NCI-H446 (cell line): ENCODE measurements at places on chromosomes 13 and 19.

DNA sequence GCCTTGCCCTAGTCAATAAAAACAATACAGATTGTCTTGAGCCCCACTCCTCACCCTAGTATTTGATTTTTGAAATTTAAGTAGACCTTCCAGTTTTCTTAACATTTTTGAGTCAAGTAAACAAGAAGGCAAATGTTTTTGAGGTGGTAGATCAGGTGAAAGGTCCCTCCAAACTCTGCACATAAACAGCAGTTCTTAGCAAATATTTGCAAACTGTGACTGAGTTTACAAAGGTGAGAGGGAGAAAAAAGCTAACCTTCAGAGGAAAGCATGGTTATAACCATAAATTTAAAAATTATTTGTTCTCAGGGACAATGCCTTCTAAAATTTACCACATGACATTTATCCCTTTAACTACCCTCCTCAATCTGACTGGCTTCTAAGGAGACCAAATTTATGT is 84.6 kb upstream of the PCDH17 start:
- no peak for DNase-seq

DNA sequence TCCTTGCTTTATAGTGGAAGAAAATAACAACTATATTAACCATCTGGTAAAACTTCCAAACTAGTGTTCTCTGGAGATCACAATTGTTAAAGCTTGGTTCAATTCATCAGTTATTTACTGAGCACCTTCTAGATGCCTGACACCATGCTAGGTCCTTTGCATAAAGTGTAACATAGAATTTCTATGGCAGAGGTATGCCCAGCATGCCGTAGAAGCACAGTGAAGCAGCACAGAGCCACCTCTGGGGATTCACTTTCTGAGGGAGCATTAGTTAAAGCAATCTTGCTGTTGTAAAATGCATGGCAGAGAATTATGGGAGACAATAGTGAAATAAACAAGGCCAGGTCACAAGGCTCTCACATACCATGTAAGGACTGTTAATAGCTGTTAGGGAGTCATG is 75.2 kb downstream of the LRRC63 start:
- DNase-seq: no peak

- no peak for DNase-seq
Observed at GRCh38 chr19:46943150-46943946, 76.3 kb upstream of the NPAS1 start.

GRCh38 chr13:48398450-48399095 is 14.3 kb downstream of the LPAR6 start:
- no peak for DNase-seq

DNA sequence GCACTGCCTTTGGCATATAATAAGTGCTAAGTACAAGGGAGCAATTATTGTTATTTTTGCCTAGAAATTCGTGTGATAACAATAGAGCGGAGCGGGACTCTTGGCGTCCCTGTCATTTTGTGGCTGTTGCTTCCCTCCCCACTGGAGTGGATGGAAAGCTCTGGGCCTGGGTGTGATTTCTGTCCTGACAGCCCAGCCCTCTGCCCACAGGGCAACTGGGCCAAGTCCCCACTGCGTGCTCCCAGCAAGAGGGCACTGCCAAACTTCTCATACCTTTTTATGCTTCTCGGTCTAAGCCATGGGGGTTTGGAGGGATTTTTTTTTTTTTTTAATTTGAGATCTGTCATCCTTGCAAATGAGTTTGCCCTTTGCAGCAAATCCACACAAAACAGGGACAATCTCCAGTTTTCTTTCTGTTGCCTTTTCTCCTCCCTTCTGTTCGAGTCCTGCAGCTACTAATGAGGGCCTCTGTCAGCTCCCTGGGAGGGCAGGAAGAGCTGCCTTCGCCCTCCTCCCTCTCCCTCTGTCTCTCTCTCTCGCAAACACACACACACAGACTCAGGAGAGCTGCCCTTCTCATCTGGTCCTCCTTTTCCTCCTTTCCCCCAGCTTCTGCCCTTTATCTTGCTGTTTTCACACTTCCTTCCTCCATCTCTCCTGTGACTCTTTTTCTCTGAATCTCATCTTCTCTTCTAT is 103.9 kb downstream of the DNAJC15 start:
- DNase-seq: no peak
